ENCODE measurements at places on chromosomes 12 and 14.

DNA sequence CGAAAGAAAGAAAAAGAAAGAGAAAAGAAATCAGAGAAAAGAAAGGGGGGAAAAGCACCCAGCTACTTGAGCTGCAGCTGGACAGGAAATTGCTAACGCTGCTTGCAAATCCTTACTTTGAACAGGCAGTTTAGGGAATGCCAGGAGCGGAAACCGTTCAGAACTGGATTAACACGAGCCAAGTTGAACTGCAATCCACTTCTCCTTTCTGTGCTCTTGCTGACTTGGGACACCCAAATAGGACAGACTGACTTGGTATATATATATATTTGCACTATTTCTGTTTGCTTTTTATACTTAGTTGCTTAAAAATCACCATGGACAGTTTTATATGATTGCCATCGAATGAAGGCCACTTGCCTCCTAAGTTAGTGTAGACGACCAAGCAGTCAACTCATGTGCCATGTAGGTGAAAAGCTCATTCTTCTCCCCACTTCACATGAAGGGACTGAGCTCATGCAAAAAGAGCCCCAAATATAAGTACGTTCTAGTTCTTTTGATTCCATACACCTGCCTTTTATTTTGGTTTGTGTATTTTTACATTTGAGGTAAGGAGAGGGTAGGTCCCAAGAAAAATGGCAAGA is 5.5 kb downstream of the DUSP6 start:
- DNase-seq: no peak

GRCh38 chr14:73209953-73210352 is 27.4 kb upstream of the PAPLN start:
- no peak for DNase-seq

- no peak for DNase-seq
Measured at GRCh38 chr14:101708853-101709532, 52.5 kb upstream of the PPP2R5C start.

- DNase-seq: no peak
Measured at GRCh38 chr14:23071921-23072539, 14.7 kb upstream of the CDH24 start.
